ENCODE measurements at places on chromosomes 4 and X.
A peak's percentile ranks its signal among the peaks of the same experiment; 100 is the strongest.

DNA sequence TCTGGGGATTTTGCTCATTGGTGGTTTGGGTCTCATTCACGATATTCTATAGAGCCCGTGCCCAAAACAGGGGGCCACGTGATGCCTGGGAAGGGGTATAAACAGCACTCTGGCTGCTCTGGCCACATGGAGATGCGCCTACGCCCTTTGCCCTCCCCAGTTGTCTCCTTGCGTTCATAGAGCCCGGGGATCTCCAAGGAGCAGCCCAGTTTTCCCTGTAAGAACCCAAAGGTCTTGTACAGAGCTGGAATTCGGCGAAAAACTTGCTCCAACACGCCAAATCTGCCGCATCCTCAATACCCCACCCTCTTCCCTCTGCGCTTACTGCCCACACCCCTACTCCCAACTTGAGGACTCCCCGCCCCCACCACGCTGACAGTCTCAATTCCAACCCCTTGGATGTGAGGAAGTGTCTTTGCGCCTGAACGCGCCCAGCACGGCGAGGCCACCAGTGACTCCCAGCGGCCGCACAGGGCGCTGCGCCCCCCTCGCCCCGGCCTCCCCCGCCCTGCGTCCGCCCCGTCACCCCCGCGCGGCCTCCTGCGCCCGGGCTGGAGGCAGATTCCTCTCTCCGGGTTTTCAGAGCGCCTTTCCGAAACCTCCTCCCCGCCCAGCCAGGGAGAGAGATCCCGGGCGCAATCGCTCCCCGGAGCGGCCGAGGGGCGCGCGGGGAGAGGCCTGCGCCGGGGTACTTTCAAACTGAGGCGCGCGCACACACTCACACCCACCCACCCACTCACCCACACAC lies at the start of gene NHS:
Gene NHS (plus strand): TSS at position 582 of the 748 bp plus-strand sequence. CDS start 558 bp downstream, outside the sequence.
- DNase-seq = peak; percentile 7

- no peak for DNase-seq
These were observed 57.6 kb downstream of the DTHD1 start for GRCh38 chr4:36338973-36339372.

GRCh38 chr4:57040510-57040909 lies 61.8 kb downstream of the POLR2B start:
- no peak for DNase-seq

GRCh38 chr4:31918891-31919290 lies 1198.7 kb downstream of the PCDH7 start:
- DNase-seq = no peak

DNA sequence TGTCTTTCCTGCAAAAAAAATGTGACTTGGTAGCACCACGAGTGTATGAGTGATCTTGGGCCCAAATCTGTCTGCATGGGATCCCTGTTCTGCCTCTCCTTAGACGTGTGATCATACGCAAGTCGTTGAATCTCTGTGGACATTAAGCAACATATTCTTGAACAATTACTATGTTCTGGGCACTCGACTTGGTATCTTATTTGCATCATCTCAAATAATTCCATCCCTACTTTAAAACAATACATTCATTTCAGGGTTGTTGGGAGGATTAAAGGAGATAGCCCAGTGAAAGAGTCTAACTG lies 145.4 kb upstream of the CPEB2 start:
- no peak for DNase-seq

- DNase-seq = no peak
These were observed 26.1 kb upstream of the MTNR1A start for GRCh38 chr4:186581421-186581820.

- peak; percentile 6 for DNase-seq
These were observed 12.4 kb upstream of the EOLA2 start for GRCh38 chrX:149950681-149951080.

- DNase-seq = no peak
These were observed 87.7 kb downstream of the ARX start for GRCh38 chrX:24928114-24928513.

DNA sequence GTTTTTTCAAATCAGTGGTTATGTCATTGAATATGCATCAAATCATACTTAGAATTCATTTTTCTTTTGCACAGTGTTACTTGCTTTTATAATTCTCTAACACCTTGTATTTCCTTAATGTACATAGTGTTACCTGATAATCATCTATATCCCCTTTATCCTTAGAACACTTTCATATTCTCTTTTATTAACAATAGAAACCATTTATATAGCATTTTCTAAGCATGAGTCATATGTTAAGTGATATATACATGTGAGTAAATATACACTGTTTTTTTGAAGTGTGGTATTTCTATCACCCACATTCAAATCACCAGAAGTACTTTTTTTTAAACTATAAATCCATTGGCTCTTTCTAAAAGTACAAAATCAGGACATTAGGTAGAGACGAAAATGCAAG lies 15.3 kb downstream of the EPHA5 start:
- no peak for DNase-seq

GRCh38 chrX:10230222-10230621 lies 73.4 kb downstream of the CLCN4 start:
- DNase-seq = no peak

GRCh38 chr4:151933122-151933827 lies 172.5 kb upstream of the GATB start:
- DNase-seq = no peak

DNA sequence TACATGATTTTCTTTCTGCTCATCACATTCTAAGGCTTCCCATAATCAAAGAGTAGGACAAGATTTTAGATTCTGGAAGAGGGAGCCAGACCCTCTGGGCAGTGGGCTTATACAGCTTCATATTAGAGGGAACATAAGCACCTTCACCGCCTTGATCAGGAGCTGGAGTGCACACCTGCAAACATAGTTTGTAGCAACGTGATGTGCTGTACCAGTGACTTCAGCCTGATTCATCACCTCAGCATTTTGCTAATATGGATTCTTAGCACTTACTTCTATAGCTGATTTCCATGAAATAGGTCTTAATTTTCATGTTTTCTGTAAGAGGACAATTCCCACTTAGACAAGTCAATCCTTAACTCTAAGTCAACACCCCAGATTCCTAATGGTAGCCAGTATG lies 36.7 kb downstream of the PCDH18 start:
- no peak for DNase-seq

- DNase-seq = peak; percentile 80
These were observed 96.7 kb downstream of the ITM2A start for GRCh38 chrX:79270401-79270800.

DNA sequence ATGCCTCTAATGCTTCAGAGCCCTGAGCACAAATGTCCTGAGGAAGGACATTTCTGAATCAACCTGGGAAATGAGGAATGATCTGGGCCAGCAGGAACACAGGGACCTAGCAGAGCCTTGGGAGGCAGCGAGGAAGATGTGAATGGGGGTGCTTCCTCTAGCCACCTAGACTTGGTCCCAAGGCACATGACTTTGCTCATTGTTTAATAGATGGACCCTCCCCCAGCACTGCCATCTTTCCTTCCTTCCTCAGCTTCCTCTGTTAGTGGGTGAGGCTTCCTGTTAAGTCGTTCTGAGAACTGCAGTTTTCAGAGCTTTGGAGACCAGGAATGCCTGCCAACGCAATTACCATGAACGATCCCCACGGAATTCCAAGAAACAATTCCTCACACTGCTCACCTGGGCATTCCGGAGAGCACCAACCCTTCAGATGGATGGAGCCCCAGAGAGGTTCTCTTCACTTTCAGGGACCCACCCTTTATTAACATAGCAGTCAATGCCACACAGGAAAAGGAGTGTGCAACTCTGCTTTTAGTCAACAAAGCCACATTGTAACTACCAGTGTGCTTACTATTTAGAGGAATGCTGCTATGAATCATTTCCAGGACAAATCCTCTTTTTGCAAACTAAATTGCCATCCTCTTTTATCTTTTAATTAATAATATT lies 48.5 kb upstream of the STIM2 start:
- no peak for DNase-seq

- no peak for DNase-seq
These were observed 87.8 kb downstream of the PLAC1 start for GRCh38 chrX:134570509-134570846.

DNA sequence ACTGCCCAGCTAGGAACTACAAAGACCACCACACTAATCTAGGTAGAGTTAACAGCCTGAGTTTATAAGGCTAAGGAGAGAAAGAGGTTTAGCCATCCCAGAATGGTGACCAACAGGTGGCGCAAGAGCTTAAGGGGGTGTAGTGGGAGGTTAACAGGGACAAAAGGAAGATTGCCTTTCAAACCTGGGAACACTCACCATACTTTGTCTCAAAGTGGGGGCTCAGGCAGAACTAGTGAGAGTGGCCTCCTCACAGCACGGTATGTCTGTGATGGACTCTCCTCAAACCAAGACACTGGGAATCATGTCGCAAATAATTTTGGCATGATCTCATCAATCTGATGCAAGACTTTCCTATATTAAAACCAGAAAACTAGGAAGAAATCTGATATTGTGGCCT lies 23.4 kb downstream of the CCNI start:
- DNase-seq = peak; percentile 76

DNA sequence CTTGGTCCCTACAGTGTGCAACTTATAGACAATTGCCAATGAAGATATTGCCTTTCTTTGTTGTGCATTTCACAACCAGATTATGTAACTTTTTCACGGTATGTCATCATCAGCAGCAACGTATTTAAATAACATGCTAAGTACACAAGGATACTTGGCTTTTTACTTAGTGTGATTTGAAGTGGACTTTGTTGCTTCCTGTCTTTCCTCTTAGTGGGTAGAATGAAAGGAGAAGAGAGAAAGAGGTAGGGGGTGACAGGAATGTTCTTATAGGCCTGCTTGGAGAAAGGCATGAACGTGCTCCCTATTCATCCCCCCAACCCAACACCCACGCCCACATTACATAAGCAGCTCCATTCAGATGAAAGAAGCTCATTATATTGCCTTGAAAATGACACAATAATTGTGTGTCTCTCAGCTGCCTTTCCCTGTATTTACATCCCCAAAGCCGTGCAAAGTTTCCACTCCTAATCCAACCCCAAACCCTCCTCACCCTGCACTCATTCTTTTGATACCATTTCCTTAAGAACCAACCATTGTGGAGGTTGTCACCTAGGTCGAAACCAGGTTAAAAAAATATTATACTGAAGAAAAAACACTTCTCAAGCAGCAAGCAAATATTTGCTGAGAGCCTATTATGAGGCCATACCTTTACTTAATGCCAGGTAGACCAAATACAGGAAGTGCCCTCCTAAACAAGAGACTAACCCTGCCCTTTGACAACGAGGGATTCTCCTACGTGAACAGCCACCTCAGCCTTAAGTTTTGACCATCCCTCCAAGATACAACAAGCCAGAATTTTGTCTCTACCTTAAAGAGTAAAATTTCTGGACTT lies 25.2 kb upstream of the GK start:
- DNase-seq = no peak

GRCh38 chr4:17567271-17567670 lies 9.7 kb upstream of the LAP3 start:
- no peak for DNase-seq

DNA sequence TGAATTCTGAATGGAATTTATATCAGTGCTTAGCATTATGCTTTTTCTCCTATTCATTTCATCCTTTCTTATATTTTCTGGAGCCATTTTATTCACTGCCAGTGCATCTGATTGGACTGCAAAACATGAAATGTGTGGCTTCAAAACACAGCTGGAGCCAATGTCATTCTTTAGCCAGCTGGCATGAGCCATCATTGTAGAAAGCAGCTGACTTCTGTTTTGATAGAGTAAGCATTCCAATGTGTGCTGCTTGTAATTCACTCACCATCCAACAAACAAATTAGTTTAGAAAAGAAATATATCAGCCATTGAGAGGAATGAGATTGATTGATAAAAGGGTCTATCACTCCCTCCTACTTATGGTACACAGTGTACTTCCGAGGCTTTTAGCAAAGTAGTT lies 2616.0 kb downstream of the ARAP2 start:
- DNase-seq = no peak

DNA sequence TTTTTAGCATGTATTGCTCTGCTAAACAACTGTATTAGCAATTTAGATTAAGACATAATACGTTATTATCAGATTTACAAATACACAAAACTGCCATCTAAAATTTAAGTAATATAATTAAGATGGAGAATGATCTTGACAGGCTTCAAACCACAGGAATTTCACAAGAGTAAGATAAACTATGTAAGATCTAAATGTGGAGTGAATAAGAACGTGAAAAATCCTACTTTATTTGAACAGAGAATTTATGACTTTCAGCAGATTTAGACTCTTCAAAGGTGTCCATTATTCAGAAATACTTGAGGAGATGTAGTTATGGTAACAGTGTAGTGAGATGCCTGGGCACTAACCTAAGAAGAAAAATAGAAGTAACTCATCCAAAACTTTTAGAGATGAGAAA lies 73.2 kb downstream of the SLC4A4 start:
- DNase-seq = no peak

DNA sequence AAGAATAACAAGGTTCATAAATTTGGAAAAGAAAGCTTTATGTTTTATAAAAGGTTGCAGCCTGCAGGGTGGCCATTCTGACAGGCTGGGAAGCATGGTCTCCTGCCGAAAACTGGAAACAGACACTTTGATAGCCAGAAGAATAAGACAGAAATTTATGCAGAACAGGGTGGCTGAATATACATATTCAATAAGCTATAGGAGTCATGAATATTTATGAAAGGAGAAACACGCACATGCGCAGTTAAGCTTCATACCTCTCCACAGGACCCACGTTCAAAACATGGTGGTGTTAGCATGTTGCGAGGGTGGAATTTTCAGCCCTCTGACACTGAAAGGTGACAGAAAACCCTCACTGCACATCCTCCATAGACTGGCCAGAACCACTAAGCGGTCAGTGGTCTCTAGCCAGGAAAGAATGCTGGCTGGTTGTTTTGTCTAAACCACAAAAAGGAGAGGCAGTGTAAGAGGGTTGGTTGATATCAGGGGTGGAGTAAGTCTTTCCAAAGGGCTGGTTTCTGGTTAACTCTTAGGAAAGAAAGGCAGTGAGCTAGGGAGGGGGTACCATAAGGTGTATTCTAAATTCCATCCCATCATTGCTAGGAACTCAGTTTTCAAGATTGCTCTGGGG lies 58.2 kb downstream of the ANXA10 start:
- DNase-seq = no peak

GRCh38 chr4:30696191-30696590 lies 24.0 kb upstream of the PCDH7 start:
- DNase-seq = no peak

GRCh38 chr4:113385281-113385899 lies 335.9 kb downstream of the ANK2 start:
- no peak for DNase-seq

- no peak for DNase-seq
These were observed 58.9 kb downstream of the PPM1K start for GRCh38 chr4:88225232-88226105.

DNA sequence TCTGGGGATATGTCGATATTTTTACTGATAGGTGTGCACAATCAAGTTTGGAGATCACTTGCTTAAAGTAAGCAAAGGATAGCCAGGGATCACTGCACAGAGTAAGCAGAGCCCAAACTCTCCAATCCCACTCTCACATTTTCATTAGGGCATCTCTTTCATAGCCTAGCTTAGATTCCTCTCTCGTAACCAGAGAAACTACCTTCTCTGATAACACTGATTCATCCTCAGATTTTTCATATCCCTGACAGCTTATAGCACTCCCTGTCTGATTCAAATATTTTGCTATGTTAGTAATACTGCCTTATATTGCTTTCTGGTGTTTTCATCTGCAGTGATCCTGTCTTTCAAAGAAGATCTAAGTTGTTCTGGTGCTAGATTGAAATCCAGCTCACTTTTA lies 123.7 kb downstream of the CBLL2 start:
- no peak for DNase-seq

- peak; percentile 95 for DNase-seq
These were observed 878 bp upstream of the CNOT6L start for GRCh38 chr4:77819843-77820648.

Measured in activated CD4-positive, alpha-beta T cell treated with anti-CD3 and anti-CD28 coated beads, Interleukin-2, amount 50 U/mL, for 48 hours (primary cell).